ENCODE measurements at places on chromosomes 1 and 21.

GRCh38 chr1:230340526-230341161, 85.5 kb downstream of the PGBD5 start:
- H3K27ac ChIP-seq: no peak overlapping the region
- no peak overlapping the region for H3K4me3 ChIP-seq
- DNase-seq: no peak
- H3K36me3 ChIP-seq: no peaks in the 10 kb centered on the region
- H3K27me3 ChIP-seq: peaks cover 9% of the 10 kb centered on the region

DNA sequence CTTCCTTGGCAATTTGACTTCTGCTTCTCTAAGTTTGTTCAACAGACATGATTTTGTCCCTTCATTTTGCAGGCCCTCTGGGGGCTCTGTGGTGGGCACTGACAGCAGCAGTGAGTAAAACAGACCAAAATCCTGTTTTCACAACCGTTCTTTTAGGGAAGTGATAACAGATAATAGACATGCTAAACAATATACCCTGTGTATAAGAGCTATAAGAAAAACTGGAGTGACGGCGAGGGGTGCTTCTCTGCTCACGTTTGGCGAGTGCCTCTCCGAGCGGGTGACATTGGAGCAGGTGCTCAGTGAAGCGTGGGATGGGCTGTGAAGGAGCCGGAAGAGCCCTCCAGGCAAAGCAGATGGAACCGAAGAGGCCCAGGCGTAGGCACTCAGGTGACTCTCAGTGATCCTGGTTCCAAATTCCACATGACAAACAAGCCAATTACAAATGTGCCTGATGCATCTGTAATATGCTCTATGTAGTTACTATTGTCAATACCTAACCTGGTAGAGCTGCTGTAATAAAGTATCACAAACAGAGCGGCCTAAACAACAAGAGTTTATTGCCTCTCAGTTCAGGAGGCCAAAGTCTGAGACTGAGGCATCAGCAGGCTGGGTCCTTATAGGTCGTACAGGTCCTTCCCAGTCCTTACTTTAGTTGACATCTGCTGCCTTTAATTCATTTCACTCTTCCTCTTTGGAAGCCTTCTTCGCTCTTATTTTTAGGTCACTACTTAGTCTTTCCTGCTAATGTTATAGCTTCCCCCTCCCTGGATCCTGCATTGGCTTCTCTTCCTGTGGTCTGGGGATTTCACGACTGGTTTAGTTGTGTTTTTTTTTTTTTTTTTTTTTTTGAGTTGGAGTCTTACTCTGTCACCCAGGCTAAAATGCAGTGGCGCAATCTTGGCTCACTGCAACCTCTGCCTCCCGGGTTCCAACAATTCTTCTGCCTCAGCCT, 20.1 kb downstream of the OR2B11 start:
- DNase-seq: no peak
- no peaks in the 10 kb centered on the region for H3K27me3 ChIP-seq
- no peaks in the 10 kb centered on the region for H3K4me1 ChIP-seq
- H3K36me3 ChIP-seq: no peaks in the 10 kb centered on the region
- no peak overlapping the region for H3K4me3 ChIP-seq
- no peak overlapping the region for H3K27ac ChIP-seq

DNA sequence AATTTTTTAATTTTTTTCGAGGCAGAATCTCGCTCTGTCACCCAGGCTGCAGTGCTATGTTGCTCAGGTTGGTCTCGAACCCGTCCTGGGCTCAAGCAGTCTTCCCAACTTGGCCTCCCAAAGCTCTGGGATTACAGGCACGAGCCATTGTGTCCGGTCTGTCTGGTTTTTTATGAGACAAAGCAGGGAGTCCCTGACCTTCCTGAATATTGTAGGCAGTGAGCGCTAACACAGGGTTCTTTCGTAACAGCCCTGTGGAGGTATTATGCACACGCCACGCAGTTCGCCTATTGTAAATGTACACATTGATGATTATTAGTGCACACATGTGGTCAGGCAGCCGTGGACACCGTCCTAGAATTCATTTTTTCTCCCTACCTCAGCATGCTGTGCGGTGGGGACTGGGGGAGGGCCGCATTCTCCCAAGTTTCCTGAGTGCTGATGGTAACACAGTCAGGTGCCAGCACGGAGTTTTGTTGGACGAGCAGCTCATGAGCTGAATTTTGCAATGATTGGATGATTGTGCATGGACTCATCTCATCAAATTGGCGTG, 19.6 kb downstream of the SPSB1 start:
- peaks cover 86% of the 10 kb centered on the region for H3K4me1 ChIP-seq
- no peaks in the 10 kb centered on the region for H3K36me3 ChIP-seq
- H3K27me3 ChIP-seq: no peaks in the 10 kb centered on the region
- H3K4me3 ChIP-seq: no peak overlapping the region
- peak overlapping the region; percentile 9 for H3K27ac ChIP-seq
- DNase-seq: no peak

DNA sequence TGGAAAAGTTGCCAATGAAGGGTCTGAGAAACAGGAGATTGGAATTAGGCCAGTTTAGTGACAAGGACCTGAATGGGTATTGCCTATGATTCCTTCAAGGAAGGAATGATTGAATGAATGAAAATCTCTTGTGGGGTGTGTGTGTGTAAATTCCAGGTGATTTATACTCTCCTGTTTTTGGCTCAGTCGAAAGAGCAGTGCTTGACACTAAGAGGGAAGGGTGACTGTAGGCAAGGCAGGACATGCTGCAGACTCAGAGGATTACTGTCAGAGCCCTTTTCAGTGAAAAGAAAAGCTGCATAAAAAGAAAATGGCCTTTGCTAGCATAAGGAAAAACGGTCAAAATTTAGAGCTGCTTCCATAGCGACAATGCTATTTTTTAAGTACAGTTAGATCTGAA, 30.1 kb downstream of the C1orf21 start:
- no peak for DNase-seq
- no peak overlapping the region for H3K4me3 ChIP-seq
- no peaks in the 10 kb centered on the region for H3K36me3 ChIP-seq
- peaks cover 31% of the 10 kb centered on the region for H3K4me1 ChIP-seq
- no peaks in the 10 kb centered on the region for H3K27me3 ChIP-seq

- H3K4me1 ChIP-seq: no peaks in the 10 kb centered on the region
- no peak for DNase-seq
- no peak overlapping the region for H3K27ac ChIP-seq
- peaks cover 15% of the 10 kb centered on the region for H3K36me3 ChIP-seq
- no peak overlapping the region for H3K4me3 ChIP-seq
These were observed 3.1 kb upstream of the MIIP start for GRCh38 chr1:12016182-12016581.

DNA sequence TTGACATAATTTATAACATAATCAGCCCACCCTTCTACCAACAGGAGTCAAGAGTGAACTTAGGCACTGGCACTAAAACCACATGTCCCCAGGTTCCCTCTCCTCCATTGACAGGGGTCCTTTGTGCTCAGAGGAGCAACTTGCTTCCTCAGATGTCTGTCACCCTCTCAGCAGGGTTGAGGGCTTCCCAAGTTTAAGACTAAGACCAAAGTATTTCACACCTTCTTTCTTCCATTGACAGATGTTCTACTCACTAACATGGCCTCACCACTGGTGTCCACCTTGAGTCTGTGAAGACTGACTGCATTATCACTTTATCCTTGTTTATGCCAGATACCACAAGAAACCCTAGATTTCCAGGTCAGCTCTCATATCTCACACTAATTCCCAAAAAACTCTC, 56.5 kb downstream of the CCDC18 start:
- no peaks in the 10 kb centered on the region for H3K27me3 ChIP-seq
- no peak for DNase-seq
- H3K36me3 ChIP-seq: no peaks in the 10 kb centered on the region
- no peak overlapping the region for H3K4me3 ChIP-seq
- H3K4me1 ChIP-seq: no peaks in the 10 kb centered on the region

DNA sequence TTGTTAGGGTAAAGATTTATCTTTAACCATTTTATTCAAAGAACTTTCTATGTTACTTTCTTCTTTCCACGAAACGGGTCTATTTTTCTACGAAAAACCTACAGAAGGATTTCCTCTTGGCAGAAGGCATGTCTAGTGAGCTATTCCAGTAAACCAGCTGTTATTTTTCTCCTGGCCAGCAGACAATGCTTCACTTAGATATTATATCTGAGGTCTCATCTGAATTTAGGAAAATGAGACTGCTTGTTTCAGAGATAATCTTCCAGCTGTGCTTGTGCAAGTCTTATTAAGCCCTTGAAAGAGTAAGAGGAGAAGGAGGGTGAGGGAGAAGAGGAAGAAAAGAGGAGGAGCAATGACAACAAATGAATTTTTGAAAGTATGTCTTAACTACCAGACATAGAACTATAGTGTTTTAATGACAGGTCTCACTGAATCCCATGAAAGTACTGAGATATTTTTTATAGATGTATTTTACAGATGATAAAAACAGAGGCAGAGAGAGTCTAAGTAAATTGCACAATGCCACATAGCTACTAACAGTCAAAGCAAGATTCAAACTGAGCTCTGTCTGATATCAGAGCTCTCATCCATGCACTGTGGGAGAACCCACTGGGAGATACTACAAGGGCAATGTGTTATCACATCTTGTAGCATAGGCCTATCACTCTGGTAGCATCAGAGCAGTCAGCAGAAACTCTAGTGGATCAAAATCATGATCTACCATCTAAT, 54.6 kb upstream of the SAMSN1 start:
- H3K4me1 ChIP-seq: peaks cover 19% of the 10 kb centered on the region
- H3K36me3 ChIP-seq: no peaks in the 10 kb centered on the region
- no peak for DNase-seq

DNA sequence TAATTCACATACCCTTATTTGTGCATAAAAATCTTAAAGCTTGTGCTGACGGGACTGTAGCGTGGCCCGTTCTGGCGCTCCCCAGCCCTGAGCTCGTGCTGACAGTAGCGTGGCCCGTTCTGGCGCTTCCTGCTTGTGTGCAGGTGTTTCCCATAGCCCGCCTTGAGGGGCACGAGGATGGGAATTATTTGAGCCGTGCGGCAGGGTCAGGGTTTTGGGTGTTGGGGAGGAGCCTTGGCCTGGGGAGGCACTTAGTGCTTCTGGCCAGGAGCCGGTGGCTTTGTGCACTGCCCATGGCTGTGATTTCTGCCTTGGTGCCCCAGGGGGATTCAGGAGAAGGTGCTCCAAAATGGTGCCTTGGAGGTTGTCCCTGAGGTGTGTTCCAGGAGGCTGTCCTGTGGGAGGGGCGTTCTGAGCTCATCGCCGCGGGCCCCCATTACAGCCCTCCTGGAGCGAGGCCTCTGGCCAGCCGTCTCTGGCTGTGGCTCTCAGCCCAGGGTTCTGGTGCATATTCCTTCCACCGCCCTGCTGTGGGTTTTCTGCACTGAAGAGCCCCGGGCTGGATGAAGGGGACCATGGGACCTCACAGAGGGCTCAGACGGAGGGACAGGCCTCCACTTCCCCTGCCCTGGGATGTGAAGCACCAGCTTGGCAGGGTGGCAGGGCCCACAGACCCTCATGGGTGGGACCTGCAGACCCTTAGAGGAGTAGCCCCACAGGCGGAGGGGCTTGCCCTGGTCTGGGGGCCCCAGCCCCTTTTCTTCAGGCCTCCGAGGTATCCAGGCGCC, 6.6 kb downstream of the SLX9 start:
- no peak for DNase-seq
- H3K27ac ChIP-seq: no peak overlapping the region
- peaks cover 8% of the 10 kb centered on the region for H3K4me1 ChIP-seq
- peaks cover 70% of the 10 kb centered on the region for H3K36me3 ChIP-seq

Measured in esophagus squamous epithelium (tissue), 5 donors.